ENCODE measurements at places on chromosomes 16 and 17.

DNA sequence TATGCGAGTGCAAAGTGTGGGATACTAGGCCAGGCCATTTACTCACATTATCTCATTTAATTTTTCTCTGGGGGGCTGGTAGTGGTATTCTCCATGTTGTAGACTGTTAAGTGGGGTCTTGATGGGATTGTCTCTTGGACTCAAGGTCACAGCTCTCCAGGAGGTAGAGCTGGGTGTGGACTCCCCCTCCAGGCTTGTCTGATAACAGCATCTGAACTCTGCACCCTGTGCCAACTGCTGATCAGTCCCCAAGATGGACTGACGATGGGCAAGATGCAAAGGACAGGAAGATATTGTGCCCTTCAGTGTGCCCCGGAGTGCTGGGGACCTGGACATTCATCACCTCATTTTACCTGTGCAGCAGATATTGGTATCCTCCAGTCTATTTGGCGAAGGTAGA, 147.8 kb downstream of the MSI2 start:
- no peak for DNase-seq

DNA sequence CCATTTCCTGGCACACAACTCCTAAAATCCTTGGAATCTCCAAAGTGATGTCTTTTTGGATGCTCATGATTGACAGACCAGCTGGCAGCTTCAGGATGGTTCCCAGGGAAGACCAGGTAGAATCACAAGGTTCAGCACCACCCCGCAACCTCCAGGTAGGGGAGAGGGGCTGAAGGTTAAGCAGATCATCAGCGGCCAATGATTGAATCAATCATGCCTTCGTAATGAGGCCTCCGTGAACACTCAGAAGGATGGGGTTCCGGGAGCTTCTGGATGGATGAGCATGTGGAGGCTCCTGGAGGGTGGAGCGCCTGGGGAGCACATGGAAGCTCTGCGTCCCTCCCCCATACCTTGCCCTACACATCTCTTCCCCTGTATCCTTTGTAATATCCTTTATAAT, 185.9 kb downstream of the SEC14L1 start:
- DNase-seq = no peak

DNA sequence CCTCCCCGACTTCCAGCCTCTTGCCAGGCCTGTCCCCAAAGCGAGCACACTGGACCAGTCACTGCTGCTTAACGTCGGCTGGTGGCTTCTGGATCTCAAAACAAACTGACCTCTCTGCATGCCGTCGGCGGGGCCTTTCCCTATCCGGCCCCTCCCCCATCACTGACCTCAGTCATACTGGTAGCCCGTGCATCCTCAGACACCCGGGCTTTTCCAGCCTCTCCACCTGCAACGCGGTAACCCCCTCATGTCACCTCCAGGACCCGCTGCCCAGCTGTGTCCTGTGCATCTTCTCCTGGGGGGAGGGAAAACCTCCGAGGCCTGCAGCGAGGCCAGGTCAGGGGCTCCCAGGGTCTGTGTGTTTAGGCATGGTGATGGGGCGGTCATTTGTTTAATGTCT, 138.6 kb upstream of the CHMP6 start:
- DNase-seq = no peak

GRCh38 chr16:57472665-57473060, 10.2 kb downstream of the POLR2C start:
- DNase-seq = no peak

- no peak for DNase-seq
Observed at GRCh38 chr17:7615265-7615747, 609 bp upstream of the FXR2 start.

GRCh38 chr17:10600571-10600970, 51.1 kb upstream of the MYH2 start:
- DNase-seq = peak; percentile 51

- no peak for DNase-seq
Observed at GRCh38 chr16:84648595-84649510, 542 bp downstream of the KLHL36 start.

GRCh38 chr17:40035162-40035559, 19.0 kb downstream of the MED24 start:
- DNase-seq = no peak

GRCh38 chr17:55648086-55648485, 74.6 kb downstream of the TMEM100 start:
- no peak for DNase-seq

DNA sequence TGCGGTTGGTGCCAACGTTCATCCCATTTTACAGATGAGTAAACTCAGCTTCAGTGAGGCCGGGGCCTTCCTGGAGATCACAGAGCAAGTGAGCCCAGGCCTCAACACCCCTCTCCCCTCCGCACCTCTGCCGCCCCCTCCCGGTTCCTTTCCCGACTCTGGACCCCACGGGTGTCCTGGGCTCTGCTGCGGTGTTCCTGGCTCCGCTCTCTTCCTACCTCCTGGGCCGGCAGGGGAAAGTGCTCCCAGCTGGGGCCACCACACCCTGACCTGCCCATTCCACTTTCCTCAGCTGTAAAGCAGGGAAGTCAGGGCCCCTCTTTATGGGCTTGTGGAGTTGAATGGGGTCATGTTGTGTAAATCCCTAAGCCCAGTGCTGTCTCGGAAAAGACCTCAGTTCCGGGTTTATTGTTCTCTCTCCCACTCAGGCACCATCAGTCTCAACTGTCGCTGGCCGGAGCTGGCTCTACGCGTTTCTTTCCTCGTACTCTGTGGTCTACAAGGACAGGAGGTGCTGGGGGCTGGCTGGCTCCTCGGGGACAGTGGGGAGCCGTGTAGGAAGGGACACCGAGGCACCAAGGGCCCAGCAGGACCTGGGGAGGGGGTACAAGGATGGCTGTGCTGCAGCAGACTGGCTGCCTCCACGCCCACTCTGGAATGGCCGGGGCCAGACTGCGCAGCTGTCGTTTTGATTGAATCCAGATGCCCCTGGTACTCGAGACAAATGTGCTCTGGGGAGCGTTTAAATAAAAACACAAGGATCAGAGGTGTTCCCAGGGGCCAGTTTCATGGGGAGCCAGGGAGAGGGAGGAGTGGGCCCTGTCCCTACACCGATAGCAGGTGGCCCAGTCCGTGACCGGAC, 21.7 kb upstream of the ACSF3 start:
- no peak for DNase-seq

GRCh38 chr17:77492446-77493237, 351.9 kb downstream of the SEC14L1 start:
- no peak for DNase-seq

DNA sequence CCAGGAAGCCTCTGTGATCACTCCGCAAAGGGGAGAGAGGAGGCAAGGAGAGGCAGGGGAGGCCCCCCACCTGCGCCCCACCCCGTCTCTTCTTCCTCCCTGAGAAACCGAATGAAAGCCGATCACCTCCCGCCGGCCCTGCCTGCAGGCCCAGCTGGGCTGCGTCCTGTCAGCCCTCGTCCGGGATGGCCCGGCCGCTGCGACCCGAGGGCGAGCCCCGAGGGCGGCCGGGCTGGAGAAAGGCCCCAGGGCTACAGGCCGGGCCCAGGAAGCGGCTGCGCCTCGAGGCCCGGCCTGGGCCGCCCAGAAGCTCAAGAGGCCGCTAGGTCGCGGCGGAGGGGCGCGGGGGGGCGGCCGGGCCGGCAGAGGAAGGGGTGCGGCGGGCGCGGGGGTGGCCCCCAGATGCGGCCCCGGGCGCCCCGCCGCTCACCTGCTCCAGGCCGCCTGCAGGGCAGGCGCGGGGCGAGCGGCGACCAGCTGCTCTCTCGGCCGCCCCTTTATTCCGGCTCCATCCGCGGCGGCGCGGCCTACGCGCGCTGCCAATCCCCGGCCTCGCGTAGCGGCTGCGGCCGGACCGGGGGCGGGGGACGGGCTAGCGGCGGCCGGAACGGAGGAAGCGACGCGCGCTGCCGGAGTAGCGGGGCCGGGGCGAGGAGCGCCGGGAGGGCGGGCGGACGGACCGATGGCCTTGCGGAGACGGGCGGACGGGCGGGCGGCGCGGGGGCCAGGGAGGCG, at the start of gene ZNF319:
ZNF319 (minus strand) TSS at position 702 of the 735 bp plus-strand sequence. CDS start 2,407 bp downstream, outside the sequence.
- DNase-seq = no peak

GRCh38 chr17:71115669-71115972, 946.3 kb downstream of the KCNJ2 start:
- no peak for DNase-seq

DNA sequence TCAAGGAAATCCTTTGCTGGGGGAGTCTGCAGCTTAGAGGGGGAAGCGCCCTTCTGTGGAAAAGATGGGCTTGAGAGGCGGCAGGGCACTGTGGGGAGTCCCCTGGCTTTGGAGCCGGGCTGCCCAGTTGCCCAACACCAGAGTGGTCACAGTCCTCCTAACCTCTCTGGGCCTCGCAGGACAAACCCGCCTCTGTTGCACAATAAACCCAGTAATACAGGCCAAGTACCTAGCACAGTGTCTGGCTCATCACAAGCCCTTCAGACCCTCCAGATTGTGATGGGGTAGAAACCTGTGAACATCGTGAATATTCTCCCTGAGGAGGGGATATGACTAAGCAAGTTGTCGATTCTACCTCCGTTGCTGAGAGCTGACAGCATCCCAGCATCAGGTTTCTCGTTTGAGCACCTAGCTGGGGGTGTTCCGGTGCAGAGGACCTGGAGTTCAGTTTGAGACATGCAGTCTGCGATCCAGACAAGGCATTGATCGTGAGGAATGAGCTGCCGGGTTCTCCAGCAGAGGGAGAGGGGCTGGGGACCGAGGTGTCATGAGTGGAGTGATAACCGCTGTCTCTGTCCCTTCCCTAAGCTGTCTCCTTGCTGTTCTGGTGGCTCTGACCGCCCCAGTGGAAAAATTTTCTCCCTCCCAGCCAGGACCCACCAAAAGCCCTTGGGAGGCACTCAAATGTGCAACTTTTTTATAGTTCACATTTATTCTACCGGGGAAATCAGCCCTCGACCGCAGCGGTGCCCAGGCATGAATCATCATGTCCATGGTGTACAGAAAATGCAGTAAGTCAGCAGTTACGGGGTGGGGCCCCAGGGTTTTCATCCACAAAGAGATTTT, 161.9 kb downstream of the WSCD1 start:
- DNase-seq = peak; percentile 57

GRCh38 chr16:82061861-82062525, 26.9 kb downstream of the HSD17B2 start:
- no peak for DNase-seq

DNA sequence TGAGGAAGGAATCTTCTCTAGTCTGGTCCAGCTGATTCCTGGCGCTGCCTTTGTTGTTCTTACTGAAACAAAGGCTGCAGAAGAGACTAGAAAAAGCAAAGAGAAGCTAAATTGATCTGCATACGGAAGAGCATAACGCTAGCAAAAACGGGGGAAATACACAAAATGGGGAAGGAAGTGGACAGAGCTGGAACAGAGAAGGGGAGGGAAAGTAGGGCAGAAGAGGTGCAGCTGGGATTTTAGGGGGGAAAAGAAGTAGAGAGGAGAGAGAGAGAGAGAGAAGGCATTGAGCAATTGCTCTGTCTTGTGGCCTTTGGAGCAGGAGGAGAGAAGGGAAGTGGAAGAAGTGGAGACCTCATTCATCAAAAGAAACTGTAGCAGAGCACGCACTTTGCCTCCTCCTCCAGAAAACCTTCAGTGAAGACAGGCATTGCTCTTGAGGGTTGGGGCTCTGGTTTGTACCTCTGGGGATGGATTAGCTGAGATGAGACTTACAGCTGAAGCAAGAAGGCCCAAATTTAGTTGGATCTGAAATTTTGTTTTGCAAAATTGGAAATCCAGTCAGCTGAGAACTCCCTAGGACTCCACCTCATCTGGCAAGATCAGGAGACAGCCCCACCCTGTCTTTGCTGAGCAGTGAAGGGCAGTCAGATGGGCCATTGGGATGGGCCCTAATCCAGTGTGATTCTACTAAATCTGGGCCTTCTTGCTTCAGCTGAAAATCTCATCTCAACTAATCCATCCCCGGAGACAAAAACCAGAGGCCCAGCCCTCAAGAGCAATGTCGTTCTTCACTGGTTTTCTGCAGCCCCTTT, 55.8 kb downstream of the CDRT4 start:
- DNase-seq = no peak

- DNase-seq = no peak
Observed at GRCh38 chr16:72764015-72764654, 283.8 kb downstream of the ZFHX3 start.

GRCh38 chr16:9663588-9663987, 518.6 kb downstream of the GRIN2A start:
- no peak for DNase-seq

GRCh38 chr17:68433911-68434508, 23.3 kb downstream of the WIPI1 start:
- DNase-seq = no peak

GRCh38 chr17:57441270-57441600, 184.9 kb downstream of the MSI2 start:
- no peak for DNase-seq

- no peak for DNase-seq
Observed at GRCh38 chr16:2172688-2173335, 17.2 kb downstream of the TRAF7 start.

GRCh38 chr17:3921502-3922319, 5.4 kb upstream of the P2RX1 start:
- DNase-seq = no peak

- DNase-seq = no peak
Observed at GRCh38 chr17:59623151-59623550, 3.5 kb downstream of the CLTC start.

- DNase-seq = no peak
Observed at GRCh38 chr16:31458073-31458843, 1.0 kb upstream of the ARMC5 start.

GRCh38 chr17:28937044-28937729, 14.1 kb downstream of the PHF12 start:
- no peak for DNase-seq

- no peak for DNase-seq
Observed at GRCh38 chr16:56348168-56349085, 76.9 kb downstream of the AMFR start.

DNA sequence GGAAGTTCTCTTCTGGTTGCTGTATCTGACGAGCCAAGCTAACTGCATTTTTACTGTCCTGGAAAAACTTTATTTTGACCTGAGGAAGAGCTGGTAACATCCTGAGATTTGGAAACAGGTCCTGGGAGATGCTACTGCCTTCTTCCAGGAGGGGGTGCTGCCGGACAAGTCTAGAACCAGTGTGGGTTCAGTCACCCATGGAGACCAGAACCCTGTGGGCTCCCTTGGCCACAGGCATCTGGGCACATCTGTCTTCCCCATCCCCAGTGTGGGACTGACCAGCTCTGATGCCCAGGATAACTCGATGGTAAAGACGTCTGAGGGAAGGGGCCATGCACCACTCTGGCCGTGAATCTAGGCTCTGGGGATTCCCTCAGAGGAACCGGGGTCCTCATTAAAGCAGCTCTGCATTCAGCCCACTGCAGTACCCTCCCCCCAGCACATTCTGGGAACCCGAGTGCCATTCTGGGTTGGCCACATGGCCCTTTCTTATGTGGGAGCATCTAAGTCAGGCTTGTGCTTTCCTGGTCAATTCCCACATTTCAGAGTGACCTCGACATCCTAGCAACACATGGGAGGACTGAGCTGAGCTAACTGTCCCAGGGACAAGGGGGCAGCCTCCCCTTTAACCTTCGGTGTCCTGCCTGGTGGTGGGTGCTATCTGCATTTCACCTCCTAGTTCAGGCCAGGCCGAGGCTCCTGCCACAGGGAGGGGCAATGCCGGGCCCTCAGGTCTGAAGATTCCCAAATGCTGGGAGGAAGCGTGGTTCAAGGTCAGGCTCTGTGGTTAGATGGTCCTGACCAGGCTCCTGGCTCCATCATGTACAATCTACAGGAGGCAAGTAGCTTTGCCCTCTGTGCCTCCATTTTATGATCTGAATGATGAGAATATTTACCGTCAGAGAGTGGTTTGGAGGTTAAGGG, 6.4 kb downstream of the C16orf86 start:
- peak; percentile 48 for DNase-seq

Measured in RCC 7860 (cell line).